ENCODE measurements at places on chromosomes 13 and 19.

DNA sequence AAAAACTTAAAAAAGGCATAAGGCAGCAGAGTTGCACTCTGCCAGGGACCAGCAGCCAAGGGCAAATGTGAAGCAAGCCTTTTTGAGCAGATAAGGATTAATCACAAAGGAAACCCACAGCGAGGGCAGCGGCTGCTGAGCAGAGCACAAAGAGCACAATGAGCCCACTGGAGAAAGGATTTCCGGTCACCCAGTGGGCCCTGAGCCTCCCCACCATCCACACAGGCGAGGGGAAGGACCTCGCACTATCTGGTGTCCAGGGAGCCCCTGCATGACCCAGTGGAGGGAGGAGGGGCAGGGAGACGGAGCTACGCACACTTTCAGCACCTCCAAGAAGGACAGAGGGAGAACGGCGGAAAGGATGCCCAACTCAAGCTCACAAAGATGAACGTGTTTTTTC is 40.0 kb downstream of the COL4A1 start:
- no peak for DNase-seq

- no peak for DNase-seq
Observed at GRCh38 chr13:19984430-19985218, 26.1 kb downstream of the ZMYM2 start.

DNA sequence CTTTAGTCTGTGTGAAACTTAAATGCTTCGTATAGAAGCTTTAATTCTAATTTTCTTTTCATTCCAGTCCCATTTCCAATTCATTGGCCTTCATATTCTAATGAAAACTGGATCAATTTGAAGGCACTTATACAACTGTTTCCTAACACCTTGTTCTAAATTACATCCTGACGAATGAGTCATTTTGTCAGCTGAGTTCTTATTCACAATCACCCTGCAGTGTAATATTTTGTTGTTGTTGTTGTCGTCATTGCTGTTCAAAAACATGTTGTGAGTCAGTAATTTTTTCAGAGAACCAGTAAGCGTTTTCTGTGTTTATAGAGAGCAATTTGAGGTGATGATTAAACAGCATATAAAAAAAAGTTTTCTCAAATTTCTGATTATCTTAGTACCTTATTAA is 290.0 kb downstream of the PCDH9 start:
- no peak for DNase-seq

DNA sequence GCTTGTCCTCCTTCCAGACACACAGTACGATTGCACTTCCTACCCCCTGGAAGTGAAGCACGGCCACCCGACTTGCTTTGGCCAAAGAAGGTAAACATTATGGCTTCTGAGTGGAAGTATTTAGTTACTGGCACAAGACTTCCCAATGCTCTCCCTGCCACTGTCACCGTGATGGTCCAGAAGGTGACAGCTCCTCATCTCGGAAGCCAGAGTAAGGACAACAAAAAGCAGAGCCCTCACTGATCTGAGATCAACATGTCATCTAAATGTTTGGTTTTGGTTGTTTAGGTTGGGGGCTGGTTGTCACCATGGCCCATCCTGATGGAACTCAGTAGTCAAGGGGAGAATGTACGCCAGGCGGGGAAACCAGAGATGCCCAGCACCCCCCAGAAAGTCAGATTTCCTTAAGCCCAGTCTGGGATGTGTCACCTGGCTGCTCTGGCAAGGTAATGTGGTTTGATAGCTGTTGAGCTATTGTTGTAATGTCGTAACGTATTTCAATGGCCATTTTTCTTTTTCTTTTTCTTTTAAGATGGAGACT is 170.1 kb upstream of the ZNF536 start:
- DNase-seq: no peak

- no peak for DNase-seq
Observed at GRCh38 chr13:101092985-101093384, 323.3 kb downstream of the NALCN start.

DNA sequence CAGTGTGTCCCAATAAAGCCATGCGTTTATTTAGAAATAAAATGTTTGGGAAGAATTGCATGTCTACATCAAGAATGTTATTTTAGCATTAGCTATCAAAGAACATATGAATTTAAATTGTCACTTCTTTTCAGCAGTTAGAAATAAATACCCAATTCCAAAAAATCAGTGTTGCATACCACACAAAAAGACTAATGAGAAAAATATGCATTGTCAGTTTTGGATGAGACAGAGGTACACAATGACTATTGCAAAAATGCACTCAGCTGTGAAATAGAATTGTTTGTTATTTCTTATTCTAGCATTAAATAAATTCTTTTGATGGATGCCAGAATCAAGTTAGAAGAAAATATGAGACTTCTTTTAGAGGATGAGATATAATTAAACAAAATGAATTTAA is 833.9 kb downstream of the SLITRK1 start:
- DNase-seq: no peak

GRCh38 chr19:1279782-1280341 is 4.5 kb downstream of the FAM174C start:
- peak; percentile 66 for DNase-seq

DNA sequence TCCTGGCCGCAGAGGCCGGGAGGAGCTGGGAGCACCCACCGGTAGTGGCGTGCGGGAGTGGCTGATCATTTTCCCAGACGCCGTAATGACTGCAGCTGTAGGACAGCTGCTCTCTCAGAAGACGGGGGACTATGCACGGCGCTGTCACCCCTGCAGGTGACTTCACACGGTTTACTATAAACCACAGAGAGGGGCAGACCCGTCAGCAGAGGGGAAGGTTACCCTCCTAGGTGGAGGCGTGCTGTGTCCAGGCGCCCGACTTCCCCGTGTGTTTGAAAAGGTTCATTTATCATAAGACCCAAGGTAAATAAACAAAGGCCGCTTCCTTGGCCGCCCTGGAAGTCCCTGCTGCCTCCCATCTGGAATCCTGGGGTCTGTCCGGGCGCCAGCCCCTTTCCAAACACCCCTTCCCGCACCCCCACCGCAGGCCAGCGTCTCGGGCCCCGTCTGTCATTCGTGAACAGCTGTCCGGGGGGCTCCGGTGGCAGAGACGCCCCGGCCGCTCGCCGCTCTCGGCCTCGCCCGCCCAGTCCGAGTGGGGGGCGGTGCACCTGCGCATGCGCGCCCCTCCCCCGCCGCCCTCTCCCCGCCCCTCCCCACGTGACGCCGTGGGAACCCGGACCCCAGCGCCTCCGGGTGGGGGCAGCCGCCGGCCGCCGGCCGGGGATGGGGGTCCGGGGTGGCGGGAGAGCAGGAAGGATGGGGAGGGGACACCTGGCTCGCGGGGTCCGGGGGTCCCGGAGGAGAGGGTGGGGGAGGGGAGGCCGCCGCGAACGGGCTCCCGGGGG is 915 bp downstream of the SHC2 start:
- DNase-seq: no peak

GRCh38 chr19:18007917-18008673 is at the start of gene ARRDC2:
ARRDC2 (plus strand) TSS chr19:18008170; CDS start chr19:18008311, 141 bp downstream.
- peak; percentile 74 for DNase-seq

DNA sequence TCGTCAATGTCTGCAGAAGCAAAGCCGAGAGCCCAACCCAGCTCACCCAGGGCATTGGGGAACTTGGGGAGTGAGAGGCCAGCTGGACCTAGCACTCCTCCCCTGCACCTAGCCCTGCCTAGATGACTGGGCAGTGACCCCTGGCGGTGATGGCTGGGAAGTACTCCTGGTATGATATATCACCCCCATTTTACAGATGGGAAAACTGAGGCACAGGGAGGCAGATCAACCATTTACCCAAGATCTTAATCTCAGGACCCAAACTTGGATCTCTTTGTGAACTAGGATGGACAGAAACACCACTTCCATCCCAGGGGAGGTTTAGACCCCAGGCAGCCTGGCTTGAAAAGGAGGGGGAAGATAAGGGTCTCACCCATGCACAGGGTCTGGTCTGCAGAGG is 43.5 kb downstream of the CCL25 start:
- no peak for DNase-seq

DNA sequence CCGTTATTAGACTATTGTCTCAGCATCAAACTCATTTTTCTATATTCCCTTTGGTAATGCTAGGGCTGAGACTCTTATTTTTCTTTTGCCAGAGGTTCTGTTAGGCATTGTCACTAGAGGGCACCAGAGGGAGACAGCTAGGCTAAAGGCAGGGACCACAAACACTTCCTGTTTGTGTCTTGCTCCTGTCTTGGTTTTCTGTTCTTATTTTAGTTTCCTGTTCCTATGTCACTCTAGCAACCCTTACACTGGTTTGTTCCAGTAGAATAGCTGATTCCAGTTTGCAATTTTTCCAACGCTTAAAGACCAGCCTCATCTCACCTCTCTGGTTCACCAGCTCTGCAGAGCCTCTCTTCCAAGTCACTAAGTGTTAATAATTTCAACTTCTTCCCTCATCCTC is 772.0 kb downstream of the DIAPH3 start:
- no peak for DNase-seq

DNA sequence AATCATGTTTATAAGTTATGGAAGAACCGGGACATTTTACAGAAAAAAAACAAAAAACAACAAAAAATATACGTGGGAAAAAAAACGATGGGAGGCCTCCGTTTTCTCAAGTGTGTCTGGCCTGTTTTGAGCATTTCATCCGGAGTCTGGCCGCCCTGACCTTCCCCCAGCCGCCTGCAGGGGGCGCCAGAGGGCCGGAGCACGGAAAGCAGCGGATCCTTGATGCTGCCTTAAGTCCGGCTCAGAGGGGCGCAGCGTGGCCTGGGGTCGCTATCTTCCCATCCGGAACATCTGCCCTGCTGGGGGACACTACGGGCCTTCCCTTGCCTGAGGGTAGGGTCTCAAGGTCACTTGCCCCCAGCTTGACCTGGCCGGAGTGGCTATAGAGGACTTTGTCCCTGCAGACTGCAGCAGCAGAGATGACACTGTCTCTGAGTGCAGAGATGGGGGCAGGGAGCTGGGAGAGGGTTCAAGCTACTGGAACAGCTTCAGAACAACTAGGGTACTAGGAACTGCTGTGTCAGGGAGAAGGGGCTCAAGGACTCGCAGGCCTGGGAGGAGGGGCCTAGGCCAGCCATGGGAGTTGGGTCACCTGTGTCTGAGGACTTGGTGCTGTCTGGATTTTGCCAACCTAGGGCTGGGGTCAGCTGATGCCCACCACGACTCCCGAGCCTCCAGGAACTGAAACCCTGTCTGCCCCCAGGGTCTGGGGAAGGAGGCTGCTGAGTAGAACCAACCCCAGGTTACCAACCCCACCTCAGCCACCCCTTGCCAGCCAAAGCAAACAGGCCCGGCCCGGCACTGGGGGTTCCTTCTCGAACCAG is 1.8 kb upstream of the APOE start:
- DNase-seq: peak; percentile 70

DNA sequence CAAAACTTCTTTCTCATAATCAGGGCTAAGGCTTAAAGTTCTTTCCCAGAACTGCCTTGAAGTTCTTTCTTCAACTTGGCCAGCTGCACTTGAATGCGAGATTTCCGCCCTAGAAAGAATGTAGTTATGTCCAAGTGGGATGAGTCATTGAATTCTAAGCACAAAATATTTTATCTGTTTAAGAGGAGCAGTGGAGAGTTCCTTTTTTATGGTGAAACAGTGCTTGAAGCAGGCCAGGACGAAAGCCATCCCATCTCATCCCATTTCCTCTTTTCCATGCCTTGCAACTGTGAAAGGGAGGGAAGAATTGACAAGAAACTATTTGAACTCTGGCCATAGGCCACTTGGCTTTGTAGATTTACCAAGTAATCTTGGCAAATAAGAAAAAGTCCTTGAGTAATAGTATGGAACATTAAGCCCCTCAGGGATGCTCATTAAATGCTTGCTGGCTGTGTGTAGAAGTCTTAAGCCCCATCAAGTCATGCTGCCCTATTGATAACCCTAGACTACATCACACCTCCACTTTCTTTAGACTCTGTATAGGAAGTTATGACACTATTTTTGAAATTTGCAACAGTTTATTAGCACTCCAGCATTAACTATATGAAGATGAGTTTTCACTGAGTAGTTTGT is 174.5 kb downstream of the KCTD12 start:
- no peak for DNase-seq

- no peak for DNase-seq
Observed at GRCh38 chr13:87906411-87906810, 235.2 kb downstream of the SLITRK5 start.

GRCh38 chr13:110506859-110507566 is 54.5 kb downstream of the RAB20 start:
- no peak for DNase-seq

GRCh38 chr13:93430381-93430780 is 203.8 kb downstream of the GPC6 start:
- DNase-seq: no peak

GRCh38 chr19:48975947-48976847 is 11.1 kb downstream of the FTL start:
- DNase-seq: no peak

GRCh38 chr19:1471010-1471514 is 8.0 kb downstream of the C19orf25 start:
- no peak for DNase-seq

- no peak for DNase-seq
Observed at GRCh38 chr19:1284293-1284978, 1.2 kb upstream of the EFNA2 start.

- no peak for DNase-seq
Observed at GRCh38 chr19:48968179-48968661, 3.1 kb downstream of the FTL start.

- DNase-seq: no peak
Observed at GRCh38 chr13:110499621-110500281, 61.8 kb downstream of the RAB20 start.

GRCh38 chr19:39515551-39516191 is 732 bp downstream of the SELENOV start:
- DNase-seq: no peak

GRCh38 chr13:97233499-97233898 is 11.4 kb downstream of the MBNL2 start:
- DNase-seq: no peak

GRCh38 chr13:101303521-101303920 is 112.8 kb downstream of the NALCN start:
- no peak for DNase-seq

DNA sequence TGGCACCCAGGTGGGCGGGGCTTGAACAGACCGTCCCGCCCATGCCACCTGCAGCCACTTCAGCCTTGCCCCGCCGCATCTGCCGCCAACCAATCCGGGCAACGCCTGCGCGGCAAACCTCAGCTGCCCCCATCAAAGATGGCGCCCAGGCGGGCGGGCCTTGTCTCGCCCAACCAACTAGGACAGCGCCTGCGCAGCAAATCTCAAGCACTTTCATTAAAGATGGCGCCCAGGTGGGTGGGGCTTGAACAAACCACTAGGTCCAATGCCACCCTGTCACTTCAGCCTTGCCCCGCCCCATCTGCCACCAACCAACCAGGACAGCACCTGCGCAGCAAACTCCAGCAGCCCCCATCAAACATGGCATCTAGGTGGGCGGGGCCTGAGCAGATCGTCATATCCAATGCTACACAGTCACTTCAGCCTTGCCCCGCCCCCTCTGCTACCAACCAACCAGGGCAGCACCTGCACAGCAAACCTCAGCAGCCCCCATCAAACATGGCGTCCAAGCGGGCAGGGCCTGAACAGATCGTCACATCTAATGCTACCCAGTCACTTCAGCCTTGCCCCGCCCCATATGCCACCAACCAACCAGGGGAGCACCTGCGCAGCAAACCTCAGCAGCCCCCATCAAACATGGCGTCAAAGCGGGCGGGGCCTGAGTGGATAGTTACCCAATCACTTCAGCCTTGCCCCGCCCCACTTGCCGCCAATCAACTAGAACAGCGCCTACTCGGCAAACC is 1.4 kb downstream of the PEG3 start:
- no peak for DNase-seq
